ENCODE measurements at places on chromosomes 11 and 22. TPM values are rescaled to one million over a fixed set of nuclear protein-coding genes. Genes with fewer than 3 reads are reported as not detected.

Gene SULT4A1
- total RNA-seq = not detected

Gene MS4A6E
- total RNA-seq = not detected

Gene CDCA5
- total RNA-seq = 77.5 TPM

Gene TBX1
- total RNA-seq = not detected

Gene LRRC75B
- total RNA-seq = 0.98 TPM

Gene MYOD1
- not detected for total RNA-seq

Gene A4GALT
- total RNA-seq = 0.10 TPM

All from activated naive CD4-positive, alpha-beta T cell treated with anti-CD3 and anti-CD28 coated beads, Interleukin-2, amount 10 ng/mL, durations not matched to agents 5 hours and 36 hours (primary cell).